ENCODE measurements at places on chromosomes 2 and 18.

GRCh38 chr2:12428324-12428723 is 288.4 kb upstream of the TRIB2 start:
- DNase-seq, result no peak

GRCh38 chr2:59176737-59177136 is 935.6 kb upstream of the FANCL start:
- DNase-seq, result no peak

GRCh38 chr18:57807336-57808117 is 4.4 kb upstream of the ATP8B1 start:
- DNase-seq, result no peak

- DNase-seq, result no peak
Observed at GRCh38 chr18:77202329-77202728, 47.3 kb upstream of the GALR1 start.

GRCh38 chr2:44137872-44138551 is 30.7 kb upstream of the PPM1B start:
- DNase-seq, result no peak

GRCh38 chr2:9252002-9252357 is 45.4 kb downstream of the ASAP2 start:
- peak; percentile 80 for DNase-seq

DNA sequence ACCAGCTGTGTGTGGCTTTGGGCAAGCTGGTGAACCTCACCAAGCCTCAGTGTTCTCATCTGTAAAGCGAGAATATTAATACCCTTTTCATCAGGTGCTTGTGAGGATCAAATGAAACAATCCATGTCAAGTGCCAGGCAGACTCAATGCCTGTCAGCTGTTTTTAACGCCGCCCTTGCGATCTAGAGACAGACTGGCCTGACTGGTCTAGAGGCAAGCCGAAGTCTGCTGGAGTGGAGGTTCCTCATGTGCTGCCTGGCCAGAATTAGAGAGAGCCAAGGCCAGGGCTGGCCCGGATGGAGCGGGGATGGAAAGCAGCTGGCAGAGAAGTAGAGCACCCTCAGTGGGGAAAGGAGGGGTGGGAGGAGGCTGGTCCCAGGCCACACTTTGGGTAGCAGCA is 74.5 kb upstream of the B3GNT7 start:
- DNase-seq, result no peak

Data from nephron progenitor cell (in vitro differentiated cells).